Activated naive CD4-positive, alpha-beta T cell treated with anti-CD3 and anti-CD28 coated beads, Interleukin-2, amount 50 U/mL, for 16 hours (primary cell): ENCODE measurements at places on chromosomes 3 and 15.

GRCh38 chr15:88803241-88803919 is at the start of gene ACAN:
Gene ACAN, plus strand, starts transcription at chr15:88803436. Its CDS starts 32,771 bp downstream, at chr15:88836207.
- no peak for DNase-seq

GRCh38 chr3:178851564-178851963 is 220.0 kb downstream of the ZMAT3 start:
- DNase-seq = no peak

DNA sequence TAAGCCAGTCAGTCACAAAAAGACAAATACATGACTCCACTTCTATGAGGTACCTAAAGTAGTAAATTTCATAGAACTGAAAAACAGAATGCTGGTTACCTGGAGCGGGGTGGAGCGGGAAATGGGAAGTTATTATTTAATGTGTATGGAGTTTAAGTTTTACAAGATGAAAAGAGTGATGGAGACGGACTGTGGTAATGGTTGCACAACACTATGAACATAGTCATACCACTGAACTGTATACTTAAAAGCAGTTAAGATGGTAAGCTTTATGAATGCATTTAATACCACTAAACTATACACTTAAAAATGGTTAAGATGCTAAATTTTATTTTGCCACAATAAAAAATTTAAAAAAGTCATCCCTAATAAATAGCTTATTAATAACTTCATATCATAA is 23.2 kb downstream of the SFMBT1 start:
- DNase-seq = no peak

- no peak for DNase-seq
Observed at GRCh38 chr3:110620118-110620517, 451.5 kb upstream of the NECTIN3 start.

- DNase-seq = no peak
Observed at GRCh38 chr3:171454041-171454440, 6.2 kb downstream of the TNIK start.

DNA sequence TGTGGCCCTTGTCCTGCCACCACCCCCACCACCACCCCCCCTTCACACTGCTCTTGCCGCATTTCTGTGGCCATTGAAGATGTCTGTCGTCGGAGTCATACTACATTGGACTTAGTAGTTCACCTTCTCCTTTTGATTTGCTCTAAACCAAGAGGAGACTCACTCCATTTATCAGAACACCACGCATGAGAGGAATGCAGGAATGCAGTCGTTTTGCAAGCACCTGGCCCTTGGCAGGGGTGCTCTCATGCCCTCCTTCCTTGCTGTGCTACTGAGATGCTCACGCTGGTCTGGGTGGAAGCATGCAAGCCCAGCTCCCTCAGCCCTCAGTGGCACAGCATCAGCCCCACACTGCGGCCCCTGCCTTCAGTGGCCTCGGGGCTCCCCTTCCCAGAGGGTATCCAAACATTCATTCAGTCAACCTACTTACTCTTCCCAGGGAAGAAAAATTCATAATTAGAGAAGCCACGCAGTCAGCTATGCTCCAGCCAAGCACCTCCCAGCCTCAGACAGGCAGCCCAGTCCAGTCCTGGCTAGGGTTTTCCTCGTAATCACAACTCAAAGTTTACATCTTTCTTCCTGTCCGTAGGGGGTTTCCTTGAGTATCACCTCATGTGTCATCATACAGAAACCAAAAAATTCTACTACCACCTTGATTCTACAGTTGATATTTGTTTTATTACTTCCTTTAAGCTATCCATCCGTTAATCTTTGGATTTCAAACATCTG is 520.0 kb downstream of the GABRG3 start:
- DNase-seq = no peak

GRCh38 chr15:49809894-49810609 is 189.2 kb downstream of the DTWD1 start:
- DNase-seq = no peak

- DNase-seq = no peak
Observed at GRCh38 chr15:73078722-73079121, 26.5 kb downstream of the NEO1 start.

DNA sequence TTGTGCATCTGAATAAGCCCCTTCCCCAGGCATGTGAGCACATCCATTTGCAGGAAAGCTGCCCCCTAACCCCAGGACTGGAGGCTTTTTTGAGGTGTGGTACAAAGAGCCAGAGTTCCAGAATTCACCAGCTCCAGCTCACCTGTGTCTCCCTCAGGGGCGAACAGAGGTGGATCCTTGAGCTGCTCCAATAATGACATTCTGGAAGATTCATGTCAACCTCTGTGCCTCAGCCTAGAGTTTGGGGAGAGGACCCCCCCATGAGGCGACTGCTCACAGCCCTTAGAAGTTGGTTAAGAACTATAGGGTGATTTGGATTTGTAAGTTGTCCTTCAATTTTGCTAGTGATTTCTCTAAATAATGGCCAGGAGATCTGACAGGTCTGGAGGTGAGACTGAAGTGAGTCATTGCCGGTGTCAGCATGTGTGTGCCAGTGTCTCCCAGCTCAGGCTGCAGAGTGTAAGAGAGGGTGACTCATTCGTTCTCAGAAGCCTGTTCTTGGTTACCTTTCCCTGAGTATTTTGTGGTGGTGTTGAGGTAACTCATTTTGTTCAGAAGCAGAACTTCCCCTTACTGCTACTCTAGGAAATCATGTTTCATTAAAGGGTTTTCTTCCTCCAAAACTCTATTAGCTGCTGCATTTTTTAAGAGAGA is 136.9 kb upstream of the TOPAZ1 start:
- peak; percentile 51 for DNase-seq

GRCh38 chr15:57732526-57733331 is 26.2 kb downstream of the POLR2M start:
- DNase-seq = peak; percentile 40

- no peak for DNase-seq
Observed at GRCh38 chr3:172221547-172221946, 182.2 kb downstream of the FNDC3B start.

- DNase-seq = no peak
Observed at GRCh38 chr3:39801216-39801615, 8.2 kb upstream of the MYRIP start.

GRCh38 chr15:72382146-72382545 is 6.3 kb upstream of the HEXA start:
- DNase-seq = no peak

DNA sequence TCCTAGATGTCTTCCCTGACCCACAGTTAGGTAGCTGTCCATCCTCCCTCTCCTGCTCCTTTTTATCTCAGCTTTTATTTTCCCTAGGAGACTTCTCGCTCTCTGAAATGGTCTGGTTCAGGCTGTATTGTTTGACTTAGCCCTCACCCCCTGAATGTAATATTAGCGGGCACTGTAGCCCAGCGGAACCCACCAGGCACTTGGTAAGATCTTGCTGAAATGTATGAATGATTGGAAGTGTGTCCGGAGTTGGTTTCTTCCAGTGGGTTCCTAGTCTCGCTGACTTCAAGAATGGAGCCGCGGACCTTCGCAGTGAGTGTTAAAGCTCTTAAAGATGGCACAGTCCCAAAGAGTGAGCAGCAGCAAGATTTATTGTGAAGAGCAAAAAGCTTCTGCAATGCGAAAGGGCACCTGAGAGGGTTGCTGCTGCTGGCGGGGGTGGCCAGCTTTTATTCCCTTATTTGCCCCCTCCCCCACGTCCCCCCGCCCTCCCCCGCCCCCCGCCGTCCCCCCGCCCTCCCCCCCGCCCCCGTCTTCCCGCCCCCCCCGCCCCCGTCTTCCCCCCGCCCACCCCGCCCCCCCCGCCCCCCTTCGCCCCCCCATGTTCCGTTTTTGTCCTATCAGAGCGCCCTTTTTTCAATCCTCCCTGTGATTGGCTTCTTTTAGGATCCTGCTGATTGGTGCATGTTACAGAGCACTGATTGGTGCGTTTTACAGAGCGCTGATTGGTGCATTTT is 694 bp upstream of the EEFSEC start:
- no peak for DNase-seq

- peak; percentile 54 for DNase-seq
Observed at GRCh38 chr3:14428087-14429033, 26.0 kb downstream of the SLC6A6 start.

DNA sequence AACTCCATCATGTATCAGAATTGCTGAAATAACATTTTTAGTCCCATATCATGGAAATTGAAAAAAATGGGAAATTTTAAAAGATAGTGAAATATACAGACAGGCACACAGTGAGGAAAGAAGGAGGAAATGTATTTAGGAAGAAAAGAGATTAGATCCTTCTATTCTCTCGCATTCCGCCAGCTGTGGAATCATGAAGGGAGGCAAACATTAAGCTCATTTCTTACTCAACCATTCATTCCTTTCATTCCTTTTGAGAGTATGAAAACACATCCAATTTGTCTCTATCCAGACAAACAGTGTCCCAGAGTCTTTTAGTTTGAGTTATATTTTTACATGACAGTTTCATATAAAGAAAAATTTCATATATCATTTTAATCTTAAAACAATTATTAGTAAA is 52.5 kb upstream of the KCNMB2 start:
- no peak for DNase-seq

- DNase-seq = no peak
Observed at GRCh38 chr3:157117875-157118654, 41.9 kb downstream of the CCNL1 start.

DNA sequence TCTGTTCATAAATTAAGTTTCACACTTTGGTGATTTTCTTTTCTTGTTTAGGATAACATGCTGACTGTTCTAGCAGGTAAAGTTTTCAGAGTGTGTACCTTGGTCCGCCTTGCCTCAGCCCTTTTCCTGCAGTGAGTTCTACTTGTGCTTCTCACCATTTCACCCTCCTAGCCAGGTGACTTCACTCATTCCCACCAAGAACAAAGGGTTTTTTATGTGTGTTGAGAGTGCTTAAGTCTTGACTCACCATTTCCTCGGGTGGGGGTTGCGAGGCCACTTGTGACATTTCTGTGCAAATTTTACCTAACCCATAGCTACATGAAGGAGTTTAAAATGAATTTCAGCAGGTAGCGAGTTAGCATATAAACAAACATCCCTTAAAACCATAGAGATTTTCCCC is 81.4 kb downstream of the C3orf38 start:
- no peak for DNase-seq

- no peak for DNase-seq
Observed at GRCh38 chr3:128243602-128244504, 90.6 kb downstream of the EEFSEC start.

- no peak for DNase-seq
Observed at GRCh38 chr3:79954756-79955155, 187.0 kb upstream of the ROBO1 start.

DNA sequence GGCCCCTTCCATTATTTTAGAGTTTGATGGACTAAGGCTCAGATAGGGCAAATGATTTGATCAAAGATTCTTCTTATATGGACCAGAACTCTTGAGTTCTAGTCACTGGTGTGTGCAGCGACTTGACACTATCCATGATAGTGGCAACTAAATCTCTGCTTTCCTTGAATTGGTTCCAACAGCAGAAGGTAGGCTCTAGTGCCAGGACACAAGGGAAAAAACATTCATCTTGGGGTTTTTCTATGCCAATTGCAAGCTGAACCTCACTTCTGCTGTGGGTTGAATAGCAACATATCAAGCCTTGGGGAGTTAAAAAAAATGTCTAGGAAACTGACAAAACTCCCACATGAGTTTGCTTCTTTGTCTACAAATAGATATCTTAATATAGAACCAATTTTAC is 35.1 kb downstream of the CTXND1 start:
- no peak for DNase-seq

- DNase-seq = no peak
Observed at GRCh38 chr15:86488046-86488445, 408.4 kb downstream of the AGBL1 start.

- DNase-seq = no peak
Observed at GRCh38 chr3:68018275-68018674, 363.9 kb upstream of the SUCLG2 start.

DNA sequence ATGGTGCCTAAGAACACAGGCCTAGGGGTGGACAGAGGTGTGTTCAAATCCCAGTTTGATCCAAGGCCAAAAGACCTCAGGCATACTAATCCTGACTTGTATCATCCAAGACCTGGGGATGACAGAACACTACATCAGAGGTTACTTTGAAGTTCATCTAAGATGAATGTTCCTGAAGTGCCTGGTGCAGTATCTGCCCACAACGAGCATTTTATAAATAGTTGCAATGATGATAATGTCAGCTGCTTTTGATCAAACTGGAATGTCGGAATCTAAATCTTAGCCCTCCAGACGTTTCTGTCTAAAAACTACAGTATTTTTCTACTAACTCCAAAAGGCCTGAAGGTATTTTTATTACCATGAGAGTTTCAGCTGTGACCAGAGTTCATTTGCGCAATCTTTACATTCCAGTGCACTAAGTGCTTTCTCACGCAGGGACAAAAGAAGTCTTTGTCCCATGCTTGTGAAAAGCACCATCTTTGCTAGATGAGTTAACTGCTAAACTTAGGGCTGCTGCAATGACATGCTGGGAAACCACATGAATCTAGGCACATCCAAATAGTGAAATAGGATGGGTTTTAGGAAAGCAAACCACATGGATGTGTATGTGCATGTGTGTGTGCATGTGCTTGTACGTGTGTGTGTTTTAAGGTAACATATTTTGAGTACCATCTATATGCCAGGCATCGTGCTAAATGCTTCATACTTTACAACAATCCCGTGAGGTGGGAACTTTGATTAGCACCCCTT is 18.1 kb downstream of the ANXA2 start:
- DNase-seq = no peak

DNA sequence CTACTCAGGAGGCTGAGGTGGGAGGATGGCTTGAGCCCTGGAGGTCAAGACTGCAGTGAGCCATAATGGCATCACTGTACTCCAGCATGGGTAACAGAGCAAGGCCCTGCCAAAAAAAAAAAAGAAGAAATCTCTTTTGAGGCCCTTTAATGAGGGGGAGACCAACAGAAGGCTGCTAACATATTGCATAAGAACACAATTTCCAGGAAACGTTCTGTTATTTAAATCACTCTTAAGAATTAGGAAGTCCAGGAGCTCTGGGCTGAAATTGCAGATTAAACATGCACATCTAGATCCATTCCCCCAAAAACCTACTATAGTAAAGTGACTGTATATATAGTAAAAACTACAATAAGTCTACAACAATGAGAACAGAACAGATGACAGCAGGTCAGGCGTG is 16.1 kb upstream of the BLM start:
- no peak for DNase-seq

GRCh38 chr3:188352196-188352927 is 198.4 kb downstream of the LPP start:
- no peak for DNase-seq

GRCh38 chr15:49715211-49715610 is 94.4 kb downstream of the DTWD1 start:
- no peak for DNase-seq

DNA sequence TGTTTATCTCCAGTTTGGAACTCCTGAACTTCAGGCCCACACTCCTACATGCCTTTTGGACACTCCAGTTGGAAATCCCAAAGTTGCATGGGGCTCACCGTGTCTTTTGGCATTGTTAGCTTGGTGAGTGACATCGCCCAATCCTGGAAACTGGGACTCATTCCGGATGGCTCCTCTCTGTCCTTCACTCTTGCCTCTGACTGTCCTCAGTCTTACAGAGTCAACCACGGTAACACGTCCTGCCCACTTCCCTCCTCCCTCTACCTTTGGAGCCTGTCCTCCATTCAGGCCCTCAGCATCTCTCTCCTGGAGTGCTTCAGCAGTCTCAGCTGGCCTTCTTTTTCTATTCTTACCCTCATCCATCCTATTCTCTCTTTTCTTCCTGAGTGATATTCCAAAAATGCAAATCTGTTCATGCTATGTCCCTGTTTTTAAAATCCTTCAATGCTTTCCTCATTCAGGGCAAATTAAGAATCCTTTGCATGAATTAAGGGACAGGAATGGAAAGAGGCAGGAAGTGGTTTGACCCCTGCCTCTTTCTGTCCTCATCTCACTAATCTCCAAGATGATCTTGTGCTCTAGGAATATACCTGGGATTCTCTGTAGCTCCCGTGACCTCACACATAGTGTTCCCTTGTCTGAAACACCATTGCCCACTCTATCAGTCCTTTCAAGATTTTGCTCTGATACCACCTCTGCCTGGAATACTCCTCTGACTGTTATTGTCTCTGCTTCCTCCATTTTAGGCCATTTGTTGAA is 42.5 kb downstream of the LPP start:
- no peak for DNase-seq
